ENCODE measurements at places on chromosomes 1 and 21.

DNA sequence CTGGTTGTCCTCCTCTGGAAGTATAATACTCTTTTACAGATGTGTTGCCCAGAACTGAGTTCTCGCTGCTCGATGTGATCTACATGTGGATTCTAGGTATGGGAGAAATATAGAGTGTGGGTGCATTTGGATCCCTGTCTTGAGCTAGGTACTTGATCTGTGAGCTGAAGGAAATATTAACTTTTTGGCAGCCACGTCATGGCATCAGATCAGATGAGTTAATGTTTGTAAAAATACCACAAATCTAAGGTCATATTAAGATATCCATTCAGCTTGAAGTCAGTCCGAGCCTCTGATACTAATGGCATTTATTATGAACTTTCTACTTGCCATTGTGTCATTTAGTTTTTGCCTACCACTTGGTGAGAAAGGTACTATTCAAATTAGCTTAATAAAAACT is 24.6 kb downstream of the MAPKAPK2 start:
- DNase-seq, result no peak

- DNase-seq, result no peak
These were observed 25.2 kb upstream of the LRRC8C start for GRCh38 chr1:89607586-89608318.

- DNase-seq, result no peak
These were observed 63.5 kb downstream of the MAP3K7CL start for GRCh38 chr21:29193901-29194300.

DNA sequence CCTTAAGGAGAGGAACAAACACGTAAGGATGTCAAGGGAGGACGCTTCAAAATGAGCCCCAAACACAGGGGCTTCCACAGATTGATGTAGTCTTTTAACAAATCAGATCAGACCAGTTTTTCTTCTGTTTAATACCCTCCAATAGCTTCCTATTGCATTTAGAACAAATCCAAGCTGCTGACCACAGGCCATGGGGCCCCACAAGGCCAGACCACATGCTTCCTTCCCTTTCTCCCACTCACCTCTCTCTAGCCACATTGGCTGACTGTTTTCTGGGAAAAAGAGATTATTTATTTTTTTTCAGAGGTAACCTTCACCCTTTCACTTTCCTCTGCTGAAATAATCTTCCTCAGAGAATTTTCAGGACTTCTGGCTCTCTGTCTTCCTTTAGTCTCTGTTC is 380.6 kb downstream of the SIPA1L2 start:
- DNase-seq, result no peak

- DNase-seq, result no peak
These were observed 32.7 kb upstream of the GRHL3 start for GRCh38 chr1:24286246-24287010.

DNA sequence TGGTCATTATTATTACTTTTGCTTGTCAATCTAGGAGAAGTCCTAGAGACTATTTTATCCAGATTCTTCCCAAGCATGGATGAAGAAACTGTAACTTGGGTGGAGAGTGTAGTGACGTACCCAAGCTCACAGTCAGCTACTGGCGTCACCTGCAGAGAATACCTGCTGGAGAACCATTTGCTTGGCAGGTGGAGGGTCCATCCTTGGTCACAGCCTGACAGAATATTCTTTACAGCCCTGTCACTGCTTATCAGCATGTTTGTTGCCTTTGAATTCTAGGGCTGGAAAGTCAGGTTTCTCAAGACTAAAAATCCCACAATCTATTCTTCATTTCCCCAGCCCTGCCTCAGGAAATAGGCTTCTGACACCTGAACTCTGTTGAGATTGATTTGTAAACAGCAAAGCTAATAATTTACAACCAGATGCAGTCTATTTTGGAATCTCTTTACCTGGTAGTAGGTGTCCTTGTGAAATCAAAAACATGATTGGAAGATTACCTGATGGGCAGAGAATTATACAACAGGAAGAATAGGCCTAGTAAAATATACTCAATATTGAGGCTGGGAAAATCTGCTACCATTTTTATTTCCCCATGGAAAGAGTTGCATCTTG is 100.4 kb upstream of the ZNF644 start:
- no peak for DNase-seq

- no peak for DNase-seq
These were observed 3.4 kb downstream of the ZBTB21 start for GRCh38 chr21:42006765-42007164.

GRCh38 chr1:83626603-83627002 is 372.3 kb downstream of the TTLL7 start:
- no peak for DNase-seq

DNA sequence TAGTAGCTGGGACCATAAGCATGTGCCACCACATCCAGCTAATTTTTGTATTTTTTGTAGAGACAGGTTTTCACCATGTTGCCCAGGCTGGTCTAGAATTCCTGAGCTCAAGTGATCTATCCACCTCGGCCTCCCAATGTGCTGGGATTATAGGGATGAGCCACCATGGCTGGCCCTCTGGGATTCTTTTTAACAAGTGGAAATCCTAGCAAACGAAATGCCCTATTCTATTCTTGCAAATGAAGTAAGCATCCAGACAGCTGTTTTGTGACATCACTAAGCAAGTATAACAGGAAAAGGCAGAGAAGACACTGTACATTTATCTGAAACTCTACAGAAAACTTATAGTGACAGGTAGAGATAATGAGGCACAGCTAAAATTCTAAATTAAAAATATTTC is 86.4 kb downstream of the DDAH1 start:
- DNase-seq, result no peak

DNA sequence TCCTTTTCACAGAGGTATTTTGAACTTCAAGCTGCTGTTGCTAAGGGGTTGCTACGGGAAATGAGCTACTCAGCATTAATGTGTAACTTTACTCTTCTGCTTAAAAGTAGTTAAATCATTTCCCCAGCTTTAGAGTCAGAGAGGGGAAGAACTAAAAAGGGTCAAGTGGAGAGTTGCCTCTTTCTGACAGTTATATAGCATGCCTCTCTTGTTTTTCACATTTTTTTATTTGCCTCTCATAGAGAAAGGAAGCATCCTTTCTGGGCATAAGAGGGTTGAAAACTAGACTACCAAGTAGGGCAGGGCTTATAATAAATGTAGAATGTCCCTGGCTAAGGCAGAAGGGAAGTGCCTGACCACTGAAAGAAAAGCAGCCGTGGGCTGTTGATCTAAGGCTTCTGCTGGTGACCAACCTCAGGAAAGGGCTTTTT is 10.1 kb upstream of the ELAVL4 start:
- no peak for DNase-seq

GRCh38 chr1:170498876-170499275 is 33.1 kb upstream of the GORAB start:
- DNase-seq, result no peak

DNA sequence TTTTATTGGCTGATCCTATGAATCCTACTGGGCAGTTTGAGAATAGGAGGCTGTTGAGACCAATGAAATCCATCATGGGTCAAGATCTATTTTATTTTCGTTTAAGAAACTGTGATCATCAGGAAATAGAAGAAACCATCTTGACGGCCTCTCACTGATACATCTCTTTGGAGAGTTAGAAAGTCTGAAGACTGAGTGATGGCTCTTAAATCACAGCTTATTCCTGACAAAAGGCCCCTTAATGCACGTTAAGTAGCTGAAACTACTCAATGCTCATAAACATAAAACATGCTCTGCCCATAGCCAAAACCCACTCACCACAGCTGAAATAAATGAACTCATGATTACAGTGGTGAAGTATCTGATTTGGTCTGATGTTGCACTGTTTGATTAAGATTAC is 784.5 kb upstream of the NEGR1 start:
- no peak for DNase-seq
